ENCODE measurements at places on chromosomes 16 and 17.

DNA sequence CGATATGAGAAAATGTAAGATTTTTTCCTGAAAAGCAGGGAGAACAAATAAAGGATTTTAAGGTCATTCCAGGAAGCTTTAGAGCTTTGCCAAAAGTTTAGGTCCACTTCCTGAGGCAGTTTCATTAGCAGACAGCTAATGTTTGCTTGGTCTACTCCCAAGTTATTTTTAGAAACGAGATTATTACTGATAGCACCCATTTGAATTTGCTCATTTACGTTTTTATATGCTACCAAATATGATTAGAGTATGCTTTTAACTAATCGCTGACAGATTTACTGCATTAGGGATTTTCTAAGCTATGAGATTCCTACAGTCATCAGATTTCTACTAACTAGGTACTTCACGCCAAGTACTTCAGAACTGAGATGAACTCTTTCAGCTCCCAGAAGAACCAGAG, 98.1 kb downstream of the WNT3 start:
- DNase-seq: no peak

DNA sequence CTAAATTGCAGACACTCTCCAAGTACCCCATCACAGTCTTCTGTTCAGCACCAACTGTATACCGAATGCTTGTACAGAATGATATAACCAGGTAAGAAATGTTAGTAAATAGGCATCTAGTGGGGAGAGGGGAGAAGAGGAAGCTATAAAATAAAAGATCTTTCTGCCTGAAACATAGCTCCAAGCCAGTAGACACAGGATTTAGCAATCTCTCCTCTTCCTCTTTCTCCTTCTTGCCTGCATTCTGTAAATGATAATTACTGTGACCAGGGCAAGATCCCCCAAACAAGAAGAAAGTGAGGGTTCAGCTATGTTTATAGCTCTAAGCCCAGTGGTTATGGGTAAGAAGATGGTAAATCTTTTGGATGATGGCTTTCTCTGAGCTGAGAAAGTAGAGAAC, 17.9 kb downstream of the ACSM3 start:
- DNase-seq: no peak

GRCh38 chr17:28001149-28001548, 41.3 kb upstream of the NLK start:
- no peak for DNase-seq

DNA sequence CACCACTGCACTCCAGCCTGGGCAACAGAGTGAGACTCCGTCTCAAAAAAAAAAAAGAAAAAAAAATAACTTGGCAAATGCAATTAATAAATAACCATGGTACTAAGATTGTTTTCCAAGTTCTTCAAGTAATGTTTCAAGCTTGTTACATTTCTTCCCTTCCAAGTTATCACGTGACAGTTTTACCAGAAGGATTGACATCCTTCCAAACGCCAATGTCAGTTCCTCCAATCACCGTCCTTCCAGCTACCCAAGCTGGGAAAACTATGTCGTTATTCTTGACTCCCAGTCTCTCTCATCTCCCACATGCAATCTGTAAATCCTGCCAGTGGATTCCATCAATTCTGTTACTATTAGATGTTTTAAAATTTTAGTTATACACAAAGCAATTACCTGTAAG, 3.9 kb upstream of the PHAF1 start:
- DNase-seq: no peak

- DNase-seq: no peak
These were observed 1.6 kb upstream of the GAS7 start for GRCh38 chr17:10200016-10200415.

- no peak for DNase-seq
These were observed 204.8 kb upstream of the C17orf78 start for GRCh38 chr17:37170881-37171425.

DNA sequence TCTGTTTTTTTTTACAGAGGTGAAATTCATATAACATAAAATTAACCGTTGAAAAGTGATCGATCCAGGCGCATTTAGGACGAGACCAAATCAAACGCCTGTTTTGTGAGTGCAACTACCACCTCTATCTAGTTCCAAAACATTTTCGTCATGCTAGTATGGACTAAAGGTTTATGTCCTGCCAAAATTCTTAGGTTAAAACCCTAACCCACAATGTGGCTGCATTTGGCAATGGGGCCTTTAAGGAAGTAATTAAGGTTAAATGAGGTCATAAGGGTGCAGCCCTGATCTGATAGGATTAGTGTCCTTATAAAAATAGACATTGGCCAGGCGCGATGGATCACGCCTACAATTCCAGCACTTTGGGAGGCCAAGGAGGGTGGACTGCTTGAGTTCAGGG, 32.8 kb upstream of the RCVRN start:
- DNase-seq: no peak

DNA sequence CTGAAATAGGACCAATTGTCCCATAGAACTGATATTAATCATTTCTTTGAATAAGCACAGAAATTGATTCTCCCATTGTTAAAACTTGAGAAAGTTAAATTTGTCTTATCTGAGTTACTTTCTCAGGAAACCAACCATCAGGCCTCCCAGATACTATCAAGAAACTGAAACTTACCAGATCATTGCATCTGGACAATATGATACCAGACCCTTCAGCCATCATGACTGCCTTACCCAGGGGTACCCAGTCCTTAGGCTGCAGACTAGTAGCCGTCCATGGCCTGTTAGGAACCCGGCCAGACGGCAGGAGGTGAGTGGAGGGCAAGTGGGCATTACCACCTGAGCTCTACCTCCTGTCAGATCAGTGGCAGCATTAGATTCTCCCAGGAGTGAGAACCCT, 7.8 kb downstream of the STXBP4 start:
- DNase-seq: no peak

DNA sequence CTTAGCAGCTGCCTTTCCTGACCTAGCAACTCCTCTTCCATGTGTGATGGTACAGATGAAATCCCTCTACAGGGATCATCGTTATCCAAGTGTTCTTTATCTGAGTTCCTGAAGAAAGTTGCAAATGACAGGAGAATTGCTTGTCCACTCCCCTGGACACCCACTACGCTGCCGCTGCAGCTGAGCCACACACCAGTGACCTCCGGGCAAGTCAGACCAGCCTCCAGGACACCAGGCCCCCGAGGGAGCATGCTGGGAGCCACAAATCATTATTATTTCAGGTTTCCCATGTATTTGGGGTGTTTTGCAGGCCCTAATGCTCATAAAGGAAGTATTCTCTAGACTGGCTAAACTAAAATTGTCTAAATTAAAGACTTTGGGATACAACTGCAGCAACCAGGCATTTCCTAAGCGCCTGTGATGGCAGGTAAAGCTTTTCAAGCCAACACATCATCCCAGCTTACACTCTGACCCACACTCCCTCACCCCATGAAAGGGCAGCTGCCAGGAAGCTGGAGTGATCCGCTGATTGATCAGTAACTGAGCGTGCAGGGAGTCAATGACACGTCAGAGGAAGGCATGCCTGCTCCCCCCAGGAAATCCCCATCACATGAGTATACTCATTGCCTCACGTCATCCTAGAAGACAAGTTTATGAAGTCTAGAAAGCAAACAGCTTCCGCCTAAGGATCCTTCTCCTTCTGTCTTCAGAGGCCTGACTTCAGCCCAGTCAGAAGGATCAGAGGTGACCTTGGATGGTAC, 14.4 kb downstream of the FA2H start:
- no peak for DNase-seq

DNA sequence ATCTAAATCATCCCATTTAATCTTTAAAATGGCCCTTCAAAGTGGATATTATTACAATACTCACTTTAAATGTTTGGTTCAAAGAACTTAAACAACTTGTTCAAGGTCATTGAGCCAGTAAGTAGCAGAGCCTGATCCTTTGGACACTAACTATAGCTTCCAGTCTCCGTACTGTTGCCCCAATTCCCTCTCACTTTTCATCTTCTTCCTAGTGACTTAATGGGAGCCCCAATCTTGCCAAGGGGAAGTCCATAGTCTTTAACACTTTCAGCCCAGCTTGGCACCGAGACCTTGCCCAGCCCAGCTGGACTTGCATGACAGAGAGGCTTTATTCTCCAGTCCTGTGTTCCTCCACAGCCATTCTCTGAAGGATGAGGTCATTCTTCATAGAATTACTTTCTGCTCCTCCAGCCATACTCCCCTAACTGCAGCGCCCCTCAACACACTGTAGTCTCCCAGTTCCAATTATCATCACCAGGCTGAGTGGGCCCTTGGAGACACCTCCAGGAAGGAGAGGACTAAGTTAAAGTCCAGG, 49.2 kb upstream of the NLK start:
- no peak for DNase-seq

DNA sequence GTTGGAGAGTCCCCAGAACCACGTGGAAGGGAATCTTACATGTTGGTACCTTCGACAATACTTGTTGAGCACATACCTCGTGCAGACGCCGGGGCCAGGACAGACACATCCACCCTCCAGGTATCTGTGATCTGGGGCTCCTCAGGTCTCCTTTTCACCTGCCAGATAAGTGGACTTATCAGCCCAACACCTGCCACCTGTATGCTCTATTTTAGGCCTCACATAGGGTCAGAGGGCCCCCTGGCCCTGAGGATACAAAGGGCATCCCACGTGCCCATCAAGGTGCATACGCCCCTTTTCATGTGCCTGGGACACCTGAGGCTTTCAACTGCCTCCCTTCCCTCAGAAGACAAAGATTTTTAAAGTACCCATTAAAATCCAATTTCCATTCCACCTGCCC, 212.7 kb downstream of the MRTFB start:
- no peak for DNase-seq

DNA sequence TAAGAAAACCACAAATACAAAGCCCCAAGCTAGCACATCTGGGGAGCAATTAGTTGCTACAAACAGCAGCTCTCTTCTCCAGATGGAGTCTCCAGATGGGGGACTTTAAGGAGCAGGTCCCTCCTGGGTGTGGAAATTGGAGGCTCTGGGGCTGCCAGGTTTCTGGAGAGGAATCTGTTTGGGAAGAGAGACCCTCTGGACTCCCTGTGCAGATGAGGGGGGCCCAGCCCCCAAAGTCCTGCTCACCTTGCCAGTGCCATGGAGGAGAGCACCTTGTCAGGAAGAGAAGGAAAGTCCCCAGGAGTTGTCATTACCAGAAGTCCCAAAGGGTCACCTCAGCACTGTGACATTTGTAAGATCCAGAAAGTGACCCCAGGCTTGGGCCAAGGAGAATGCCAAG, 14.8 kb downstream of the TEKT5 start:
- DNase-seq: no peak

DNA sequence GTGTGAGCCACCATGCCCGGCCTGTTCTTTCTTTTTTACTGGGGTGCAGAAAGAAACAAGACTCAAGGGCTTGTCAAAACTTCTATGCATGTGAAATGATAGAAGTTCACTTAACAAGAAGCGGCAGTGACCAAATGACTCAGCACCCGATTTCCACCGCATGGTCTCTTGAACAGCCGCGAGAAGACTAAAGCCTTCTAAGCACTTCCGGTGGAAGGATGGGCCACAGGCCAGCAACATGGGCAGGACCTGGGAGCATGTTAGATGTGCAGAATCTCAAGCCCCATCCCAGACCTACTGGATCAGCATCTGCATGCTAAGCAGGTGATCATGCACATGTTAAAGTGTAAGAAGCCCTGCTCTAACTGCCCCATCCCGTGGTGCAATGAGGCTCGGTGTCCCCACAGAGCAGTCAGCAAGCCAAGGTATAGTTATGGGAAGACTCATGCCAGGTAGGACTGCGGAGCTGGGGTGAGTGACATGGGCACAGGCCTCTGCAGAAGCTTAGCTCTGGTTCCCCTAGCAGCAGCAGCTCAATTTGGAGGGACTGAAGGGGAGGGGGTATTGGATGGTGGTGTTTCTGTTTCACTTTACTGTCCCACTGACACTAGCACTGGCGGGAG, 88.5 kb upstream of the HNF1B start:
- no peak for DNase-seq

- DNase-seq: no peak
These were observed 341.0 kb downstream of the CPPED1 start for GRCh38 chr16:12462426-12463280.

DNA sequence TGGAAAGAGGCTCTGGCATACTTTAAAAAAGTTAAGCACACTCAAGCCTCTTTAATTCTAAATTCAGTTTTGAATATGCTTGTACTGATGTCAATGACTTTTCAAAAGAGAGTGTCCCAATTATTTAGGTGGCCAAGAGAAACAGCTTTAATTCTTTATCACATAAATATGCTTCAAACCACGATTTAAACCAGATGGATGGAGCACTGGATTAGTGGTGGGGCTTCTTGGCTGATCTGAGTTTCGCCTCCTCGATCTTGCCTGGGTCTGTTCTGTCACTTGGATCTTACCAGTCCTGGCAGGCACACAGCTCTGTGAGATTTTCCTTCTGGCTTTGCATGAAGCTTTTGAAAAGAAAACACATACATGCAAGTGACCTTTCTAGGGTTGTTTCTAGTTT, 467.8 kb downstream of the MAF start:
- DNase-seq: no peak

DNA sequence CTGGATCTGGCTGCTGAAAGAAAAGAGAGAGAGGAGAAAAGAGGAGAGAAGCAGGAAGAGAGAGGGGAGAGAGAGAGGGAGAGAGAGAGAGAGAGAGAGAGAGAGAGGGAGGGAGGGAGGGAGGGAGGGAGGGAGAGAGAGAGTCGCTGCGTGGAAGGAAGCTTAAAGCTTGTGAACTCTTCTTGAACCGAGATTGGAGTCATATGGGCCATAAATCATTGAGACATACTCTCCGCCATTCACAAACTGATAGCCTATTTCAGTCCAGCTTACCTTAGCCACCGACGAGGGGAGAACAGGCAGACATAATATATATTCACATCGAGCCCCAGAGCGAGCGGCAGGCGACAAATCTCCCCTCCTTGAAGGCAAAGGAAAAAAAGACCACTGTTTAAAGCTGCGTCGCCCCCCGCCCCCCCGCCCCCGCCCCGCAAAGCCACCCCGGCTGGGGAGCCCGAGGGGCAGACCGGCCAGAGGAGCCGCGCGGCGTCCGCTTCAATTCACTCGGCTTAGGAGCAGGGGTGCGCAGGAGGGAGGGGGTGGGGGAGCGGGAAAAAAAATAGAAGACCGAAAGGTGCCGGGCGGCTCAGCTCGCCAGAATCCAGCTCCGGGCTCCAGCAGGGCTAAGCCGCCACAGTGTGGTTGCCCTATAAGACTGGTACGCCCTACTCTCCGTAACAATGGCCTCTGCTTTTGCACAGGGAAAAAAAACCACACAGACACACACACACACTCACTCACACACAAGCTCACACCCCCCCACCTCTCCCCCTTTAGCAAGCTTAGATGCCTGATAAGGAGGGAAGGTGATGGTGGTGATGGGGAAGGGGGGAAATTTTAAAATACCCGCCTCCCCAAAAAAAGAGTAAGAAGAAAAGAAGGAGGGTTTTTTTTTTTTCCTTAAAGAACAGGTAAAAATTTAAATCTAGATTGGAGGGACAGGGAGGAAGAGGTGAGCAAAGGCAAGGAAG, 10.6 kb upstream of the HOXB2 start:
- DNase-seq: no peak

- no peak for DNase-seq
These were observed 3.4 kb downstream of the CACNA1H start for GRCh38 chr16:1156055-1156982.

DNA sequence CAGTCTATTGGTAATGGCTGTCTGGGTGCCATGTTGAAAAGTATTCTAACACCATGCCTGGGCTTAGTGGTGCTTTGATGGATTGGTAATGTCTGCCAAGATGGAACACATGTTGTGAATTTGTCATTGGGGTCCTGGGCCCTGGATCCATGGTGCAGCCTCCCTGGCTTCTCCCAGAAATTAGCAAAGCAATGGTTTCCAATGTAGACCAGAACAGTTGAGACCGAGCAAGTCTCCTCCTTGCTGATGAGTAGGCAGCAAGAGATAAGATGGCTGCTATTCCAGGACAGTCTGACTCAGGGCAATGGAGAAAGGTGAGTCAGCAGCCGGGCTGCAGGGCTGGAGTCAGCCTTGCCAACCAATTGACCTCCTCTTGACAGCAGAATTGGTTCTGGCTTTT, 30.8 kb downstream of the GPR139 start:
- no peak for DNase-seq

All from BE2C (cell line).